ENCODE measurements at places on chromosomes 7 and 10. TPM values are rescaled to one million over a fixed set of nuclear protein-coding genes. Genes with fewer than 3 reads are reported as not detected.

SLC25A13 gene
- total RNA-seq: 8.2 TPM

- no peak for DNase-seq
Observed at GRCh38 chr7:140537750-140538482, 58.6 kb upstream of the MKRN1 start.

- DNase-seq: no peak
Observed at GRCh38 chr10:14062528-14063260, 268.0 kb downstream of the FRMD4A start.

DNA sequence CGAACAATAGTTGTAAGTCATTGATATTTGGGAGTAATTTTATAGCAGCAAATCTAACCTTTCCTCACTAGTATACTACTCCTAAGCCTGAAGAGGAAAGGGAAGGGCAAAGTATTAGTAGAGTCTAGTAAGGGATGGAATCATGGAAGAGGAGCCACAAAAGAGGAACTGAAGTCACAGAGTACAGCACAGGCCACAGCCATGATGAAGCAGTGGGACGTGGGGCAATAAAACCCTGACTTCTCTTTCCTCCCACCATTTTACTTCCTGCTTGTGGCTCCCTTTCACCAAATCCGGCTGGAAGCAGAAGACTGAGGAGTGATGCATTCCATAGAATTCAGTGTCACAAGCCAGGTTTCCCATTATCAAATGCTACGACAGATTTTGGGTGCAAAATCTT is 58.7 kb downstream of the CABCOCO1 start:
- no peak for DNase-seq
